Right atrium auricular region (tissue), 2 donors: ENCODE measurements at places on chromosomes 5 and 9. TPM values are rescaled to one million over a fixed set of nuclear protein-coding genes. Genes with fewer than 3 reads are reported as not detected.

DNA sequence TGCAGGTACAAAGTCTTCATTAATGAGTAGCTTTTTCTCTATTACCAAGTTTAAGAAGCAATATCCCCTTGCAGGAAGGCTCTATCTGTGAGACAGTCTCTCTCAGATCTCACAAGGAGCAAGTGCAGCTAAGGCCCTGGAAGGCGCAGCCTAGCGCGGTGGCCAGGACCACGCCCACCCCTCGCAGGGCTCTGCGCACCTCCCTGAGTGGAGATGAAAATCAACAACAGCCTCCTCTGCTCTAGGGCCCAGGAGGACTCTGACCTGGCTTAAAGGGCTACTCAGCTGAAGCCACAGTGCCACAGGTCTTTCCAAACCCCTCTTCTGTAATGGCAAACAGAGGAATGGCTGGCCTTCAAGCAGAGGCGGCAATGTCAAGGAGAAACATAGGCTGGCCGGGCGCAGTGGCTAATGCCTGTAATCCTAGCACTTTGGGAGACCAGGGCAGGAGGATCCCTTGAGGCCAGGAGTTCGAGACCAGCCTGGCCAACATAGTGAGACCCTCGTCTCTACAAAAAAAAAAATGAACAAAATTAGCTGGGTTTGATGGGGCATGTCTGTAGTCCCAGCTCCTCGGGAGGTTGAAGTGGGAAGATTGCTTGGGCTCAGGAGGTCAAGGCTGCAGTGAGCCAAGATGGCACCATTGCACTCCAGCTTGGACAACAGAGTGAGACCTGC, 11.9 kb downstream of the SEC16A start:
- H3K4me3 ChIP-seq = no peak overlapping the region
- H3K36me3 ChIP-seq = peaks cover 91% of the 10 kb centered on the region
- DNase-seq = no peak
- H3K27ac ChIP-seq = no peak overlapping the region
- H3K27me3 ChIP-seq = no peaks in the 10 kb centered on the region
- no peaks in the 10 kb centered on the region for H3K4me1 ChIP-seq

- no peaks in the 10 kb centered on the region for H3K36me3 ChIP-seq
- H3K27ac ChIP-seq = no peak overlapping the region
- no peak for DNase-seq
Observed at GRCh38 chr5:68894673-68895072, 199.1 kb upstream of the SLC30A5 start.

RNF20 gene
- 22.7 TPM for total RNA-seq

AGXT2 gene
- not detected for total RNA-seq

GRCh38 chr9:91162784-91163443, 198.8 kb downstream of the AUH start:
- H3K27me3 ChIP-seq = no peaks in the 10 kb centered on the region
- H3K4me3 ChIP-seq = no peak overlapping the region
- peak; percentile 59 for DNase-seq
- no peaks in the 10 kb centered on the region for H3K36me3 ChIP-seq
- no peak overlapping the region for H3K27ac ChIP-seq

GPX8 gene
- total RNA-seq = 17.5 TPM

C9 gene
- total RNA-seq = not detected

DNA sequence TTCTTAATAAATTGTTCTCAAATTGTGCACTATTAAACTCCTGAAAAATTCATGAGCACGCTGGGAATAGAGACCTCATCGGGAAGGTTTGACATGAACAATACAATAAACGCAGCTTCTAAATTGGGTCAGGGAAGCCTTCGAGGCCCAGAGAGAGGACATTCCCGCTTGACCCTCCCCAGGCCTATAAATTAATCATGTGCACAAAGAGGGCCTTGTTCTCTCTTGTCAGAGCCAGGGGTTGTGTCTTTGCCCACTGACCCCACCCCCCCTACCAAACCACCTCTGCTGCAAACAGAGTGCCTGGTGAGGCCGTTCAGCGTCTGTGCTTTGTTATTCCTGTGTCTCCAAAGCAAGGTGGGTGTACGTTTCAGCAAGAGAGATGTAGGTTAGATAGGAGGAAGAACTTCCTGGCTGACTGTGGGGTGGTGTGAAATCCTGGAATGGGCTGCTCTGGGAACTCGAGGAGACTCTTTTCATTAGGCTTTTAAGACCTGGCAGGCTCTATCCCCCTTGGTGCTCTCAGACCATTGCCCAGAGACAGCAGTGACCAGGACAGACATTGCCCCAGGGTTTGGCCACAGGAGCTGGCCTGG, 18.2 kb upstream of the DAB2IP start:
- no peak for DNase-seq
- H3K4me3 ChIP-seq = no peak overlapping the region
- H3K27me3 ChIP-seq = no peaks in the 10 kb centered on the region
- H3K36me3 ChIP-seq = no peaks in the 10 kb centered on the region

AK6 gene
- total RNA-seq = 15.7 TPM

DNA sequence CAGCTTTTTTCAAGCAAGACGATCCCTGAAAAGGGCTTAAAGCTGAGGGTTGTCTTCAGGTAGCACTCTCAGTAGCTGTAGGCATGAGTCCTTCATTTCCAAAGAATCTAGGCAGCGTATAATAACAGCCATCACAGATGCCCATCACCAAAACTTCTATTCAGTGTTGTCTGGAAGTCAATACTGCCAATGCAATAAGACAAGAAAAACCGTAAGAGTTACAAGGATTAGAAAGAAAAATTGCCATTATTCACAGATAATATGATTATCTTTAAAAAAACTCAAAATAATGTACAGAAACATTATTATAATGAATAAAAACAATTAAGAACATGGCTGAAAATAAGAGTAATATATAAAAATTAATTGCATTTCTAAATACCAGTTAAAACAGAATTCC, 208.2 kb upstream of the ADRA1B start:
- H3K36me3 ChIP-seq = no peaks in the 10 kb centered on the region
- H3K4me3 ChIP-seq = no peak overlapping the region
- H3K27me3 ChIP-seq = no peaks in the 10 kb centered on the region
- H3K4me1 ChIP-seq = no peaks in the 10 kb centered on the region

DNA sequence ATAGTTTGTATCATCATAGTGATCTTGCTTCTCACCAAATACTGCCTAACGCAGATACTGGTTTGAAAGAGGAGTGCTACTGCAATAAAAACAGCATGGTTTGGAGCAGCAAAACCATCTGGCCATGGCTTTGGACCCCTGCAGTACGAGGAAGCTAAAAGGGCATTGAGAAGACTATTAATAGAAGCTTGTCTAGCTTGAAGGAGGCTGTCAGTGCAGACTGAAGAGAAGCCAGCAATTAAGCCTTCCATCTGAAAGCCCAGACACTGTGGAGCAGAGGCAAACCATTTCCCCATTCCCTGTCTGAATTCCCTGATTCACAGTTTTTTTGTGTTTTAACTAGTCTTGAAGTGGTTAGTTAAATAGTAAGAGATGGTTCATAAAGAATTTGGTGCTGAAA, 281.6 kb downstream of the PTPRD start:
- H3K36me3 ChIP-seq = no peaks in the 10 kb centered on the region
- H3K4me3 ChIP-seq = no peak overlapping the region
- H3K4me1 ChIP-seq = no peaks in the 10 kb centered on the region
- H3K27me3 ChIP-seq = no peaks in the 10 kb centered on the region

DNA sequence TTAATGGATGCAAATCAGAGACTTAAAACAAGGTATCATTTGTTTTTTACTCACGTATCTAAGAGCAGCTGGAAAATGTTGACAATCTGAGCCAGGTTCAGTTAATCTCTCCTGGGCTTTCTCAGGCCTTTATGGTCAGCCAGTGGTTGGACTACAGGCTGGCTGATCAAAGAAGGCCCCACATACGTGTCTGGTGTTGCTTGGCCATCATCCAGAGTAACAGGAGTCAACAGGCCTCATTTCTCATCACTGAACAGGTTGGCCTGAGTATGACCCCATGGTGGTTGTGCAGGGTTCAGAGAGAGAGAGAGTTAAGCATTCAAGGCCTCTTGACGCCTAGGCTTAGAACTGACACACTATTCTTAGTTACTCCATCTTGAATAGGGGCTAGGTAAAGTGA, 97.0 kb upstream of the VLDLR start:
- no peak overlapping the region for H3K27ac ChIP-seq
- no peak overlapping the region for H3K4me3 ChIP-seq
- peaks cover 3% of the 10 kb centered on the region for H3K36me3 ChIP-seq
- H3K27me3 ChIP-seq = no peaks in the 10 kb centered on the region
- DNase-seq = no peak
- no peaks in the 10 kb centered on the region for H3K4me1 ChIP-seq

GRCh38 chr9:35385042-35385441, 104.9 kb upstream of the RUSC2 start:
- no peaks in the 10 kb centered on the region for H3K4me1 ChIP-seq
- no peaks in the 10 kb centered on the region for H3K27me3 ChIP-seq
- peaks cover 40% of the 10 kb centered on the region for H3K36me3 ChIP-seq
- H3K27ac ChIP-seq = no peak overlapping the region
- no peak for DNase-seq

DNA sequence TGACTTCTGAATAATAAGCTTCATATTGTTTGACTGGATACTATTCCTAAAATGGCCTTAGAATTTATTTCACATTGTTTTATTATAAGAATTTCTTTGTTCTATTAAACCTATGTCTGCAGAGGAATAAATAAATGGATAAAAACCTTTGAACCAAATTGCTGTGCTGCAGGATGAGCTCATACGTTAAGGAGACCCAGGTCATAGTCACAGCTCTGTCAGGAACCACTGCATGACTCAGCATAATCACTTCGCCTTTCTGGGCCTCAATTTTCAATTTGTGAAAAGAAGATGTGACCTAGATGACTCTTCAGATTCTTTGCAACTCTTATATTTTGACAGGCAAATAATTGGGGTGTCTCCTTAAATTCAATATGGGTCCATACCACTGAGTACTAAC, 36.7 kb upstream of the HMHB1 start:
- no peak for DNase-seq
- H3K4me3 ChIP-seq = no peak overlapping the region
- H3K27ac ChIP-seq = no peak overlapping the region
- H3K27me3 ChIP-seq = no peaks in the 10 kb centered on the region

- no peaks in the 10 kb centered on the region for H3K27me3 ChIP-seq
- no peak overlapping the region for H3K27ac ChIP-seq
- no peaks in the 10 kb centered on the region for H3K36me3 ChIP-seq
- no peak for DNase-seq
Observed at GRCh38 chr5:112006721-112007120, 249.7 kb upstream of the NREP start.

DNA sequence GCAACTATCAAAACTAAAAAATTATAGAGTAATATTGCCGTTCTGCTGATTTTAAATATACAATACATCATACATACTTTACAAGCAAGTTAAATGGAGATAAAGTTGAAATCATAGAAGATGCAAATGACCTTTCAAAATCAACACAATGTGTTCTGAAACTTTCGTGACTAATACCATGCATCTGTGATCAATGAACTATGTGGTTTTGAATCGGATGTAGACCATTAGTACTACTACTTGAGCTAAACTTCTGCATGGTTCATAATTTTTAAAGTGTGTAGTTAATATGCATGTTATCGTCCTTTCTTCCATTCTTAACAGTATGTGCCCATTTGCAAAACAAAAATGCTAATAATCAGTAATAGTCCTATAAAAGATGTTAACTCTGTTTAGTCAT, 11.3 kb upstream of the PHF2 start:
- H3K27ac ChIP-seq = no peak overlapping the region
- peaks cover 15% of the 10 kb centered on the region for H3K4me1 ChIP-seq
- H3K36me3 ChIP-seq = peaks cover 44% of the 10 kb centered on the region
- DNase-seq = no peak
- H3K4me3 ChIP-seq = no peak overlapping the region
- no peaks in the 10 kb centered on the region for H3K27me3 ChIP-seq

NUTM2G gene
- not detected for total RNA-seq

GRCh38 chr9:123599781-123600180, 243.8 kb downstream of the CRB2 start:
- H3K4me3 ChIP-seq = no peak overlapping the region
- no peaks in the 10 kb centered on the region for H3K36me3 ChIP-seq
- H3K27ac ChIP-seq = no peak overlapping the region
